ENCODE measurements at places on chromosomes 12 and 14.

DNA sequence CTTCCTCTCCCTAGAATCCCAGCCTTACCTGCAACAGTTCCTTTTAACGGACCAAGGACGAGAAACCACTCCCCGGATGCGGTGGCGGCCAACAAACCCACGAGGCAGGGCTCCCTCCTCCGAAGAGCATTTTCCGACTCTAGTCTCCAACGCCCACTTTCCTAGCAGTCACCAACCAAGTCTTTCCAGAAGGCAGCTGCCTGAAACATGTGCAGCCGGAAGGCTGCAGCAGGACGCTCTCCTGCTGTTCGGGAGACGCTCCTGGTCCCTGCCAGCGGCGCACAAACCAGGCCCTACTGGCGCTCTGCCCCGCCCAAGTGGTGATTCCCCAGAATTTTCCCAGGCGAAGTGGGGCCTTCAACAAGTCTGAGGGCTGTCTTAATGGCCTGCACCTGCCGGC, 21.1 kb upstream of the ADAM20 start:
- DNase-seq: no peak

DNA sequence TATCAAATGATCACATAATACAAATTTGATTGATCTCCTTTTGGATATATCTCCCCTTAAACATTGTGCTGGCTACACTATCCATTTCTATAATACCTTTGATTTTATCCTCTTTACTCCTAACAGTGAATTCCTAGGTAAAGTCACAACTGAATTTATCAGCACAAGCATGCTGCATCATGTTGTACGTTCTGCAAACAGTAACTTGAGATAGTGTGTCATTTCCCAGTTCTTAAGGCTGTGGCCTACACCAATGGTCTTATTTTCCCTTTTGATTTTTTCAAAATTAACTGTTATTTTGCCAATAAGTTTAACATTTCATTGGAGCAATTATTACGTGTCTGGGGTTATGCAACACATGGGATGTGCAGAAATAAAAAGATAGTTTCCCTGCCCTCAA, 24.8 kb downstream of the PRKCH start:
- DNase-seq: no peak

GRCh38 chr12:109563291-109564284, 9.7 kb downstream of the MMAB start:
- DNase-seq: no peak

- no peak for DNase-seq
Observed at GRCh38 chr14:85534458-85535293, 4.7 kb downstream of the FLRT2 start.

GRCh38 chr12:120468325-120468820, 1.2 kb downstream of the SRSF9 start:
- no peak for DNase-seq

DNA sequence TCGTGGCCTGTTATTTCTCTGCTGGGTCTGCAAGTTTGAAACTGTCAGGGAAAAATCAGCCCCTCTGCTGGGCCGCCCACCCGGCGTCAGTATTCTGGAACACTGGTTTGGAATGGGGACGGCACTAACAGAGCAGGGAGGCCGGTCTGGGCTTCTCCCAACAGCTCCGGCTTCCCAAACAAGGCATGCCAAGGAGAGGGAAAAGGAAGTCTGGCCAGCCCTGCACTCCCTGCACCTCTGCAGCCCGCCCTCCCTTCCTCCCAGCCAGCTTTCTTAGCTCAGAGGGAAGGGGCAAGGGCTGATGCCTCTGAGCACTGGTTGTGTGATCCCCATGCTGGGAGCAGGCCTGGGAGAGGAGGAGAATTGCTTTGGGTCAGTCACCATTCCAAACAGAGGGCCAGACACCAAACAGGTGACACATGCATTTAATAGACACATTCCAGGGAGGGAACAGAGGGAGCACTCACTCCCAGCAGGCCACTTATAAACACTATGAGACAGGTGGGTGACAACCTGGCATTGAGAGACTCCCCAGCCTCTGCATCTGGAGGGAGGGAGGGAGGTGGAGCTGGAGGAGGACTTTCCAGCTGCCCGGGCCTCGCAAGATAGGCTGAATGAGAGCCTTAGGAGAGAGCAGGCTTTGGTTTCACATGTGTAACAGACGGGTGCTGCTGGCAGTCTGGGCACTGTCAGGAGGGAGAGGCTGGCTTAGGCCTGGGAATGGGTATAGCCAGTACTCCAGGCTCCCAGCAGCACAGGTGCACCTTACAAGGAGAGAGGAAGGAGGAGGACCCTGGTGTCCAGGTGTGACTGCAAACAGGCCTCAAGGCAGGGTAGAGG, 10.3 kb downstream of the KRT75 start:
- DNase-seq: no peak

GRCh38 chr12:104721039-104721405, 237.1 kb downstream of the SLC41A2 start:
- no peak for DNase-seq

DNA sequence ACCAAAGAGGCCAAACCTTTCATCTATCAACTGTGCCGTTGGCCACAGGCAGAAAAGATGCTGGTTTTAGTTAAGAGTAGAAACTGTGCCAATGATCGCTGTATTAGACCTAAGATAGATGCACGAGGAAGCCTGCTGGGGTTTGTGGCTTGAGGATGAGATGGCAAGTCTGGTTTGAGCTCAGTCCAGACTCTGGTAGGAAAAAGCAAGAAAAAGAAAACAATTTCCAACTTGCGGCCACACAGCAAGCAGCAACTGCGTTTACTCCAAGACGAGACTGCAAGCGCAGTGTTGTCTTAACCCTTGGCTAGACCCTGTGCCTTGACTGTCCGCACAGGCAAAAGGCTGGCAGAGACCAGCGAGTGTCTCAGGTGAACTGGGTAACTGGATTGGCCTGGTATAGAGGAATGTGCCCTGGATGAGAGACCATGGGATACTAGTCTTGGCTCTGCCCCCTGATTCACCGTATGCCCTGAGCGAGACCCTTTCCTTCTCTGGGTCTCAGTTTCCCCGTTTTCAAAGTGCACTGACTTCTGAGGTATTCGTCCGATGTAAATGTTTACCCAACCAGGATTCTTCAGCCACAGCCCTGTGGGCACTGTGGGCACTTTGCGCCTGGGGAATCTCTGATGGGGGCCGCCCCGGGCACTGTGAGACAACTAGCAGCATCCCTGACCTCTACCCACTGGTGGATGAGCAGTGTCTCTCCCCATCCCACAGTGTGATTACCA, 113.4 kb downstream of the DICER1 start:
- no peak for DNase-seq

GRCh38 chr12:497501-498160, 37.9 kb downstream of the B4GALNT3 start:
- no peak for DNase-seq

DNA sequence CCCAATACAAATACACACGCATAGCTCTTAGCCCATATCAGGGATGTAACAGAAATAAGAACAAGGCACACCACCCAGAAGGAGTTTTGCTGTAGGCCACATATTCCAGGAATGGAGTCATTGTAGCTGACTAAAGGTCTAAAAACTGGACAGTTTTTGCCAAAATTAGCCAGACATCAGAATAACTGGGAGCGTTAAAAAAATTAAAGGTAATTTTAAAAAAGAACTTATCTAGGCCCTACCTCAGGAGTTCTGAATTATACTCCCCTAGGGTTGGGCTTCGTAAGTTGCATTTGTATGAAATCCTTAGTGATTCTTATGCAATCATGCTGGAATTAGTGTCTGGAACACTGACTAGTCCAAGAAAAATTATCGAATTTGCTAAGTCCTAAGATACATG, 987.7 kb downstream of the GALC start:
- no peak for DNase-seq

GRCh38 chr12:54394281-54394719, 9.8 kb upstream of the ZNF385A start:
- DNase-seq: peak; percentile 42

- DNase-seq: no peak
Observed at GRCh38 chr12:12428961-12429657, 72.2 kb downstream of the BORCS5 start.

DNA sequence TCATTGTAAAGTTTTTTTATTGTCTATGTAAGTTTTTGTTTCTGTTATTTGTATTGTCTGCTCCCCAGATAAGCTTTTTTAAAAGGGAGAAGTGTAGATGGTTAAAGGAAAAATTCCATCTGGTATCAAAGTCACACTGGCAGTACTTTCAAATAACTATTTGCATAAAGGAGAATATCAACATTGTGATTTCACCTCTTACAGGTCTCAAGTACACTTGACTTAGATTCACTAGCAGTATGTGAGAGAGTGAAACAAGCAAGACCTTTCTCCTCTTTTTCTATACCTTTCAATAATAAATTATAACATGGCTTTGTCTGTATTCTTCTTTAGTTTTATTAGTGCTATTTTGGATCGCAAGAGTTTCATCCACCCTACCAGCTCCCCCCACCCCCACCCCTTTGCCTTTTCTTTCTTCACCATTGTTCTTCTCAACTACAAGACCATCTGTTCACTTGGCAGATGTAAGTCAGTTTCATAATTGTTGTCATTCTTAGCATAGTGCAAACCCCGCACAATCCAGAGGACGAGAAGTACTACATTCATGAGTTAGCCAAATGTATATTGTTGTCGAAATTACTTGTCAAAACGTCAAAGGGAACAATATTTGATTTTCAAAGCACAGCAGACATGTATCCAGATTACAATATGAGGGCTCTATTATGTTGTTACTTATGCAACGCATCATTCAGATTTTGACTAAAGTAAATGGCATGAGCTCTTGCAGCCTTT, 602.7 kb upstream of the FLRT2 start:
- no peak for DNase-seq

- DNase-seq: no peak
Observed at GRCh38 chr12:5396541-5396940, 35.4 kb upstream of the NTF3 start.

DNA sequence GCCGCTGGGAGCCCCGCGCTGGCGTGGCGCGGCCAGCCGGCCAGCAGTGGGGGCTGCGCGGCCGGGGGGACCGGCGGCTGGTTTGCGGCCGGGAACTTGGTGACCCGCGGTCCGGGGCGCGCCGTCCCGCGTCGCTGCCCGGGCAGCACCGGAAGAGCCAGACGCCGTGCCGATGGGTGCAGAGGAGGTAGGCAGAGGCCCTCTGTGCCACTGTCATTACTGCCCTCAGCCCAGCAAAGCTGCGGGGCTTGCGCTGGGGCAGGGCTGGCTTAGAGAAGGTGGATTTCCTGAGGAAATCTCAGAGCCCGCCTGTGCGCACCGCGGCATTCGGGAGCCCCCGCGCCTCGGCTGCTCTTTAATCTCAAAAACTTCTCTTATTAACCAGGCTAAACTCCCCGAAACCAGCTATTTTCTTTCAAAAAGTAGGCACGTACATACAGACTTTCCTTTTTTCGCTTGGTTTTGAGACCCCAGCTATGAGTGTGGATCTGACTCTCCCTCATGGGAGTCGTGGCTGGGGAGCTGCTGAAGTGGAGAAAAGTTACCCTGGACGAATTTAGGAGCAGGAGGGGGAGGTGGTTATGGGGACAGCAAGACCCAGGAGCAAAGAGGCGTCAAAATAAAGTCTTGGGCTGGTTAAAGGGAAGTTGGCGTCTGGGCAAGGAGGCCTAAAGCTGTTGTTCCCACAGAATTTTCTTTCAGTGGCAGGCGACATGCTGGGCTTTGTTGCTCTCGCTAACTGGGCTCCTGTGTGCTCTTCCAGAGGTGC, 802 bp downstream of the SUSD6 start:
- peak; percentile 30 for DNase-seq

DNA sequence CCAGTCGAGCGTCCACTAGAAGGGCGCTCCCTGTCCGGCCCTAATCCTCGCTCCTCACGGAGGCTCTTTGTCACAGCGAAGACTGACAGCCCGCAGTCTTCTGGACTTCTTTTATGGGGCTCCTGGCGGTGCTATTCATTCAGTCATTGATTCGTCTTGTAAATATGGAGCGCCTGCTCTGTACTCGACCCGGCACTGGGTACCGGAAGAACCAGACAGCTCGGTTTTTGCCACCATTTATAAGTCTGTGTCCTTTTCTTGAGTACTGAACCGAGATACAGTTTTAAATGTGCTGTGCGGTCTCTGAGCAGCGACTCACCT, 570 bp downstream of the DMAC2L start:
- no peak for DNase-seq

- peak; percentile 7 for DNase-seq
Observed at GRCh38 chr12:68786929-68787328, 21.0 kb upstream of the MDM2 start.

DNA sequence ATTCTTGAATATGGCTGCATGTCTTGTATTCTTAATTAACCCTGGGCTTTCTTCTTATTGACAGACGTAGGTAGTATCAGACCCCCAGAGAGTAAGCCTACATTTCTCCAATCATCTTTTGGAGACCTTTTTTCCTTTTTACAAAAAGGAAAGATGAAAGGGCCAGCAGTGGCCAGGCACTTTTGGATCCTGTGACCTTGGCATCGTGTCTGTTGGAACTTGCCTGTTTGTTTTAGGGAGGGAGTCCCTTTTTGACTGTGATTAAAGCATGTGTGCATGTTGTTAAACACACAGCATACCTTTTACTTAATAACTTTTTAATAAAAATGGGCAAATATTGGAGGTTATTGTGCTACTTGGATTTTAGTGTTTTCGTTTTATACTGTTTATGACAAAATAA, 57.2 kb downstream of the PCNX1 start:
- no peak for DNase-seq

GRCh38 chr12:15540005-15540404, 217.7 kb downstream of the PTPRO start:
- DNase-seq: no peak

DNA sequence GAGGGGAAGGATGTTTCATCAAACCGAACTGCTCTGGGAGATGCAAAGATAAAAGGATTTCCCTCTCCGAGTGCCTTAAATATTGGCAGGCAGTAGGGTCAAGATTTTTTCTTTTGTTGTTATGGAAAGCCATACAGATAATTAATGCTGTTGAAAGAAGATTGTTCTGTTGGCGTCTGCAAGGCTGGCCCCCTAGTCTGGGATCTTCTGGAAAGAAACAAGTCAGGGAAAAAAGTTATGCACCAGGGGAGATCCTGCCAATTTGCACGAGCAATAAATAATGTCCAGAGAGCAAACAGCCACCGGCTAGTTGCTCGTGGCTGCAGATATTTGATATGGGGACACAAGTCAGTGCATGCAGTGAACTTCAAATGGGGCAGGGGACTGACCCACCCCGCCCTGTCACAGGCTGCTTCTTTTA, 202.1 kb upstream of the MYL2 start:
- DNase-seq: no peak

DNA sequence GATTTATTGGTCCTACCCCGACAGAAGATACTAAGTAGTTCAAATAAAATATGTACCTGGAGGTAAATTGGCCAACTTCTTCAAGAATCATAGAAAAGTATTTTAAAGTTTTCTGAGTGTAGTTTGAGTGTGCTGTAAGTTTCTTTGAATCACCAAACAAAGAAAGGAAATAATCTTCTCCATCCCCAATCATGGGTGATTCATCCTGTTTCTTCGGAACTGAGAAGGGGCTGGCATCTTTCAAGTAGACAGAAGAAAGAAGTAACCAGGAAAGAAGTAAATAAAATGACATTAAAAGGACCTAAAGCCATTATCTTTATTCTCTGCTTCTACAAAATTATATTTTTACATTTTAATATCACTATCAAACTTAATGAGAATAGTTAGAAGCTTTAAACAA, 6.8 kb downstream of the LMNTD1 start:
- no peak for DNase-seq

DNA sequence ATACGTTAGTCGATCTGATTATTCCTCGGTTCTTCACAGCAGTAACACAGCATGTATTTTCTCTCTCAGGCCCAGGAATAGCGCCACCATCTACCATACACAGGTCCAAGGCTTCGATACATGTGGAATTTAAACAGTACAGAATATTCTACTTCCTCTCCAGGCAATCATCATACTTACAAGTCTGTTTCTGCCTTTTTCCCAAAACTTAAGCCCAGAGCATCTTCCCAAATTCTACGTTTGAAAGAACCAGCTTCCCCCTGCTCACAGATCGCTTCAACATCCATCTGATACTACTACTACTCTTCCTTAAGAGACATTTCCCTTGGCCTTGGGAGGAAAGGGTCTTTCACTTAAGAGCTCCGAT, 626 bp downstream of the TXNDC16 start:
- peak; percentile 6 for DNase-seq
